ENCODE measurements at places on chromosomes 6 and 20.

DNA sequence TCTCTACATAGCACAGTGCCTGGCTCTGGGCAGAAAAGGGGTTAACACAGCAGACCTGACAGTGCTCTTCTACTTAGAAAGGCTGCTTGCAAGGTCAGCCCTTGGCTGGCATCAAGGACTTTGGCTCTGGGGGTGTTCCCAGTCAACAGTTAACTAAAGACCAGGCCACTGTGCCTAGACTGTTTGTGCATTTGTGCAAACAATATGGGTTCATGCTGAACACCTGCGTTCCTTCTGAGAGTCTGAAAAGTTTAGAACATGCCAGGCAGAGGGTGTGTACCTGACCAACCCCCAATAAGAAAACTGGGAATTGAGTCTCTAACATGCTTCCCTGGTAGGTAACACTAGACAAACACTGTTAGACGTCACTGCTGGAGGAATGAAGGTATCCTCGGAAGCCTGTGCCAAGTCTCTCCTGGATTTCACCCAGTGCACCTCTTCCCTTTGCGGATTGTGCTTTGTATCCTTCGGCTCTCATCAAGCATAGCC is 110.7 kb downstream of the PDE10A start:
- no peak for DNase-seq

GRCh38 chr20:62830821-62831220 is 14.0 kb downstream of the COL9A3 start:
- DNase-seq, result no peak

- no peak for DNase-seq
Measured at GRCh38 chr6:148969603-148970061, 222.8 kb downstream of the UST start.

DNA sequence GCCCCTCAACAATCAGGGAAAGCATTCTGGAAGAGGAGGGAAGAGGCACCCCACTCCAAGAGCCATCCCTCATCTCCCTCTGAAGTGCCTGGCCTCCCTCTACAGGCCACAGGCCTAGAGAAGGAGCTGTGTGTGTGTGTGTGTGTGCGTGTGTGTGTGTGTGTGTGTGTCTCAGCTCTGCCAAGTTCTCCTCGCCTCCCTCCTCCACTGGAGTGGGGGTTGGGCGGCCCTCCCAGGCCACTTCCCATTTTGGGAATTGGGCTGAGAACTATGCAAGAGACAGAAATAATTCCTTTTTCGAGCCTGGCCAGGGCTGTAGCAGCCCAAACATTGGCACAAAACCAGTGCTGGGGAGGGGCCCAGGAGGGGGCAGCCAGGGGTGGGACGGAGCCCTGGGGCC is 35.7 kb downstream of the KCNB1 start:
- DNase-seq, result no peak

DNA sequence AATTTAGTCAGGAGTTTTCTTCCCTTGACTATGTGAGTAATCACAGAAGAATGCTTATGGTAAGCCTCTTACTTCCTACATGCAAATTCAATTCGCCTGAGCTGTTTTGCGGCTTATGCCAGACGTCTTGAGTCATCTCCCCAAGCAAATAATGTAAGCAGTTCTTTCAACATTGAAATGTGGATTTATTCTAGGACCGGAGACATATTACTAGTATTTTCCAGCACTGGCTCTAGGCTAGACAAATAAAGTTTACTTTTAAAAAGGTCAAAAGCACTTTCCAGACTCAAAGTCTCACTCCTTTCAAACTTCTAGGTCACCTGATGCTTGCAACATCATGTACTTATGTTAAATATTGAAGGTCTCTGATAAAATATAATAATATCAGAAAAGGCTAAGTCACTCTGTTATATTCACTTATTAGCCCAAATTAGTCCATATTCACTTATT is 38.1 kb upstream of the NOX3 start:
- peak; percentile 98 for DNase-seq

GRCh38 chr6:157683707-157684106 is 139.3 kb upstream of the SNX9 start:
- DNase-seq, result no peak
